ENCODE measurements at places on chromosomes 5 and 9. TPM values are rescaled to one million over a fixed set of nuclear protein-coding genes. Genes with fewer than 3 reads are reported as not detected.

The NELFB gene
- total RNA-seq = 32.9 TPM

The ASPN gene
- total RNA-seq = 2.9 TPM

The NKD2 gene
- 5.9 TPM for total RNA-seq

The ECSCR gene
- 10.6 TPM for total RNA-seq

The PROB1 gene
- 8.1 TPM for total RNA-seq

The TLR4 gene
- 65.2 TPM for total RNA-seq

The CREBRF gene
- total RNA-seq = 18.6 TPM

The HOMER1 gene
- 2.7 TPM for total RNA-seq

The GARNL3 gene
- total RNA-seq = 43.2 TPM

DNA sequence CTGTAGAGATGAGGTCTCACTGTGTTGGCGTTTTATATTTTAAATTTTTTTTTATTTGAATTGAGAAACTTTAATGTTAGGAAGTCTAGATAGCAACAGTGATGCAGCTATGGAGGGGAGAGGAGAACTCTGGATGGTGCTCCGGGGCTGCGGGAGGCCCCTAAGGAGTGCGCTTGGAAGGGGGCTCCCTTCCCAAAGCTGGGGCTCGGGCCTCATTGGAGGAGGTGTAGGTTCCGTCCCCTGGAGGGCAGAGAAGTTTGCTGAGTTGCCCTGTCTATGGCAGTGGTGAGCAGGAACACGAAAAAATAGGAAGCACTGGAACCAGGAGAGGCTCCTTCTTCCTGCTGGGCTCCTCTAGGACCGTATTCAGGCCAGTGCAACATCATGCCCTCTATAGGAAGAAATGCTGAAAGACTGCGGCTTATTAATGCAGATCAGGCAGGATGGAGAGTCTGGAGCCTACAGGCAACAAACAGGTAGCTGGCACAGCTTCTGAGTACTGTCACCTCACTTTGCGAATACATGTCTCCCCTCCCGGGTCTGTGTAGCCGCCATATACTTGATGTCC, 16.1 kb downstream of the AHRR start:
- no peaks in the 10 kb centered on the region for H3K4me1 ChIP-seq
- no peak overlapping the region for H3K4me3 ChIP-seq
- H3K27ac ChIP-seq = no peak overlapping the region
- no peaks in the 10 kb centered on the region for H3K36me3 ChIP-seq
- H3K27me3 ChIP-seq = no peaks in the 10 kb centered on the region

GRCh38 chr5:27947088-27947487, 908.7 kb upstream of the CDH9 start:
- H3K27ac ChIP-seq = no peak overlapping the region
- no peak overlapping the region for H3K4me3 ChIP-seq
- H3K4me1 ChIP-seq = no peaks in the 10 kb centered on the region
- no peaks in the 10 kb centered on the region for H3K27me3 ChIP-seq

DNA sequence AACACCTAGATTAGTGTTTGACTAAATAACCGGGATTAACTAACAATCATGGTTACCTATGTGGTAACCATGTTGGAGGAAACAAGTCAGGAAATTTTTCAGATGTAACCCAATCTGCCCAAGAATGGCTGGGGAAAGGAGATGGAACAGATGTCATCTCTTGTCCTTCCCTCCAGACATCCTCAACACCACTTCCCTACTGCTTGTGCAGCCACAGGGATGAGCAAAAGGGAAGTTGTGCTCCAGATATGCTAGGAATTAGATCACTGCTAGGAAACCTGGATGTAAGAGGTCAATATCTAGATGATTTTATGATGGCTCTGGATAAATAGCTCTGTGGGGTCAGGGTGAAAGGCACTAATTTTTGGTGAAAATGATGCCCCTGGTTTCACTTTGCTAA, 61.3 kb upstream of the ELL2 start:
- no peak overlapping the region for H3K27ac ChIP-seq
- no peak overlapping the region for H3K4me3 ChIP-seq
- H3K36me3 ChIP-seq = no peaks in the 10 kb centered on the region
- H3K27me3 ChIP-seq = no peaks in the 10 kb centered on the region
- DNase-seq = no peak

DNA sequence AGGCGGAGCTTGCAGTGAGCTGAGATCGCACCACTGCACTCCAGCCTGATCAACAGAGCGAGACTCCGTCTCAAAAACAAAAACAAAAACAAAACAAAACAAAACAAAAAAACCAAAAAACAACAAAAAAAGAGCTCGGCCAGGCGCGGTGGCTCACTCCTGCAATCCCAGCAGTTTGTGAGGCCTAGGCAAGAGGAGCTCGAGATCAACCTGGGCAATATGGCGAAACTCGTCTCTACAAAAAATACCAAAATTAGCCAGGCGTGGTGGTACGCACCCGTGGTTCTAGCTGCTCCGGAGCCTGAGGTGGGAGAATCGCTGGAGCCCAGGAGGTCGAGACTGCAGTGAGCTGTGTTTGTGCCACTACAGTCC, 20.2 kb downstream of the TRIM7 start:
- no peak for DNase-seq
- H3K4me3 ChIP-seq = no peak overlapping the region
- no peak overlapping the region for H3K27ac ChIP-seq

DNA sequence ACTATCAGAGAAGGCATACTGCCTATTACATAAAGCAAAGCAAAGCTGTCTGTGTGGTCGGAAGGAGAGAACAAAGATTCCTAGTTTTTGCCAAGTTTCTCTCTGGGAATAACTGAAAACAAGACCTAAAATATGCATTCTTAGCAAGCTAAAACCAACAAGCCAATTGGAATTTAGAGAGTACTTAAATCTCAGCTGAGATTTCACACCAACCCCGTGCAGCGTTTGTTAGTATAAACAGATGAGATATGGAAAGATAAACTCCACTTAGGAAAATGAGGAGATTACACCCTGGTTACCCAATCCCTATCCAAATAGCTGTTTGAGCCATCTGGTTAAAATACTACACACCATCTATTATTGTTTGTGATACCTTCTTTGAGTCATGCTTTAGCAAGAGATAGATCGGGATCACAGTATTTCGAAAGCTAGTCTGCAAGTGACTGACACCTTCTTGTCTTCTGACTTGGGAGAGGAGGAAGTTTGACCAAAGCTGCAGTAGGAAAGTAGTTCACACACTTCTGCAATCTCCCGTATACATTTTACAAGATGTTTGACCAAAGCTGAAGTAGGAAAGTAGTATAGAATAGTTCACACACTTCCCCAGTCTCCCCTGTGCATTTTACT, 18.2 kb downstream of the FAF2 start:
- peaks cover 17% of the 10 kb centered on the region for H3K4me1 ChIP-seq
- peak overlapping the region; percentile 42 for H3K27ac ChIP-seq
- DNase-seq = no peak
- H3K36me3 ChIP-seq = no peaks in the 10 kb centered on the region
- no peaks in the 10 kb centered on the region for H3K27me3 ChIP-seq

DNA sequence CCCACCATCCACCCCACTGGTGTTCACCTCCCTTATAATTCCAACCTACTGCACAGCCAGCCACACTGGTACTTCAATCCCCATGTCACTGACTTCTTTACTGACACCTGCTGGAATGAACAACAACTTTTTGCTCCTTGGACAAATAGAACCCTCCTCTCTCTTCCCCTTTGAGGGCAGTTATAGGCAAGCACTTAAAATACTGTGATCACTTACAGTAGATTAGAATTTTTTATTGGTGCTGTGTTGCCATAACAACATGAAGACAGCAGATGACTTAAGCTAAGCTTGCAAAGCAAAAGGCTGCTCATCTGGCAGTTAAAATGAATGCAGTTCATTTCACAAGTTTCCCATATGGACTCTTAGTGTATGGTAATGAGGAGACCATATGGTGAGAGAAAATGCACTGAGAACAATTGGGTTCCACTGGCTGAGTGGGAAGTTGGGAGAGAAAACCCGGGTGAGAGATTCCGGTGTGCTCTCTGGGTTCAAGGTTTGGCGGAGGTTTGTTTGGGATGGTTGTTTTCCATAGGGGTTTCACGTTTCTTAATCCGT, 374.3 kb downstream of the EBF1 start:
- DNase-seq = no peak
- no peaks in the 10 kb centered on the region for H3K36me3 ChIP-seq
- no peaks in the 10 kb centered on the region for H3K27me3 ChIP-seq
- H3K4me1 ChIP-seq = no peaks in the 10 kb centered on the region
- H3K27ac ChIP-seq = no peak overlapping the region

DNA sequence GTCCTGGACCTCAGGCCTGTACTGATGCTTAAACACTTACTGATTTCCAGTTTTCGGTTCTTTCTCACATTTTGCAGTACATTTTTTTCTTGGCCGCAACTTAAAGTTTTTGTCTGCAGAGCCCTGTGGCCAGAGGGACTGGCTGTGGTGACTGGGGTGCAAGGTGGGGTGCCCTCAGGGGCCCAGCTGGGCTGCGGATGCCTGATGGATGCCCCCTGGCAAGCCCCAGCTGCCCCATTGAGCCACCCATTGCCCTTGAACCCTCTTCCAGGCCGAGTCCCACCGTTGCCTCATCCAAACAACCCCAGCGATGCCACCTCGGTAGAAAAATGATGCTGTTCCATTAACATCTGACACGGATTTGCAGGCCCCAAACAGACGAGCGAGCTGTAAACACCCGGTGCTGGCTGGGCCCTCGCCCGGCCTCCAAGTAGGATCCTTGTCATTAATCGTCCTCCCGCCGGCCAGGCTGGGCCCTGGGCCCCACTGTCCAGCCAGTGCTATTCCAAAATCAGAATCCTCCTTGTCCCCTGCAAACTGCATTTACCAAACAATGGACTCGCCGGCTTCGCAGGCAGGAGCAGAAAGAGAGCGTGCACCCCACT, 107.9 kb downstream of the PHF2 start:
- no peaks in the 10 kb centered on the region for H3K36me3 ChIP-seq
- DNase-seq = no peak
- H3K4me1 ChIP-seq = no peaks in the 10 kb centered on the region
- no peaks in the 10 kb centered on the region for H3K27me3 ChIP-seq
- H3K27ac ChIP-seq = no peak overlapping the region

GRCh38 chr9:121778252-121779225, 127.1 kb downstream of the DAB2IP start:
- no peak for DNase-seq
- H3K4me1 ChIP-seq = peaks cover 20% of the 10 kb centered on the region
- peak overlapping the region; percentile 48 for H3K27ac ChIP-seq
- H3K4me3 ChIP-seq = no peak overlapping the region
- H3K36me3 ChIP-seq = no peaks in the 10 kb centered on the region

DNA sequence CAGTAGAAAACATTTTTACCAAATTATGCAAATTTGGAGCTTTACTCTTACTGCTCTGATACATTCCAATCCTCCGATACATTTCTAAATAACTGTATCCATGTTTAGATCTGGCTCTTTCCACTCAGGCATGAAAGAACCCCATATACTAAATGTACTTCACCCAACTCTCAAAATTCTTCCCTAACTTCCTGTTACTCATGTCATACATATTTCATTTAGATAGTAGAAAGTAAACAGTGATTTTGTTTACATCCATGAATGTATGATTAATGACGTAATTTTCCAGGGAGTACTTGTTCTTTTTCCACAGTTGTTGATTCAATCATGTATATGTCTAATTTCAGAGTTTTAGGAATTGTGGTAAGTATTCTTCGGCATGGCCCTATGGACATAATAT, 1426.5 kb upstream of the C9orf72 start:
- H3K27me3 ChIP-seq = no peaks in the 10 kb centered on the region
- no peaks in the 10 kb centered on the region for H3K36me3 ChIP-seq
- no peak overlapping the region for H3K27ac ChIP-seq

DNA sequence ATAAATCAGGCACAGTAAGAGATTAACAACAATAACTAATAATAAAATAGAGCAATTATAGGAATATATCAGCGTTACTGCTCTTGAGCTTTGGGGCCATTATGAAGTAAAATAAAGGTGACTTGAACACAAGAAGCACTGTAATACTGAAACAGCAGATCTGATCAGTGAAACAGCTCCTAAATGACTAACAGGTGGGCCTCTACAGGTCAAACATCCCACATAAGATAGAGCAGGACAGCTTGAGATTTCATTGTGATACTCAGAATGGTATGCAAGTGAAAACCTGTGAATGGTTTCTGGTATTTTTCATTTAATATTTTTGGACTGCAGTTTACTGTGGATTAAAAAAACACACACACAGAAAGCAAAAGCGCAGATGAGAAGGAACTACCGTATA, 24.0 kb upstream of the MAP3K1 start:
- no peaks in the 10 kb centered on the region for H3K36me3 ChIP-seq
- H3K4me3 ChIP-seq = no peak overlapping the region
- no peaks in the 10 kb centered on the region for H3K4me1 ChIP-seq
- DNase-seq = no peak

DNA sequence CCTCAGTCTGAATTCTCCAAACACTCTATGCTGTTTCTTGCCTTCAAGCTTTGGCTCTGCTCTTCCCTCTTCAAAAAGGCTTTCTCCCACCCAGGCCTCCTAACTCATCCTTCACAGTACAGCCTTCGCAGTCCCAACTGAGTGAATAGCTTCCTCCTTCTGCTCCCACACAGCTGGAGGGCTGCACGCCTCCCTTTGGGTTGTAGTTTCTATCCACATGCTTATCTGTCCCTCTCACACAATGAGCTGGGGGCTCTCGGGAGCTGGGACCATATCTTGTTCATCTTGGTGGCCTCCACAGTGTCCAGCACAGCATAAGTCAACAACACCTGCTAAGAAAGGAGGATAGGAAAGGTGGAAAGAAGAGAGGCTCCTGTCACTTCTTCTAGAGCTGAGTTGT, 69.5 kb upstream of the XPA start:
- no peak overlapping the region for H3K27ac ChIP-seq
- H3K27me3 ChIP-seq = peaks cover 7% of the 10 kb centered on the region
- no peaks in the 10 kb centered on the region for H3K36me3 ChIP-seq
- no peak overlapping the region for H3K4me3 ChIP-seq
- no peaks in the 10 kb centered on the region for H3K4me1 ChIP-seq
- DNase-seq = no peak

DNA sequence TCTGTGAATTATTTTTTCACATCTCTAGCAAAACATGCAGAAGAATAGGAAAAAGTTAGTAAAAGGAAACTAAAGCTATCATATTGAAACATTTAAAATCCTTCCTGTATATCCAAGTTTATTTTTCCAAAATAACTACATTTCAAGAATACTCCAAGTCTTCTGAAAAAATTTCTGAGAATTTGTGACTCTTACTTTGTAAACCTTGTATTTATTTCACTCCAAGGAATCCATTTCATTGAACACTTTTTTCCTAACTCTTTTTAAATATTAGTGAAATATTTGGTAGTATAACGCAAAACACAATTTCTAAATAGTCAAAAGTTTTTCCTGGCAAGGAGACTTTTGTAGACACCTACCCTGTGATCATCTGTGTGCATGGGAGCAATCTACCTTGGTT, 19.3 kb downstream of the ECM2 start:
- H3K27me3 ChIP-seq = no peaks in the 10 kb centered on the region
- no peak for DNase-seq
- H3K4me3 ChIP-seq = no peak overlapping the region
- H3K4me1 ChIP-seq = no peaks in the 10 kb centered on the region
- H3K27ac ChIP-seq = no peak overlapping the region
- H3K36me3 ChIP-seq = no peaks in the 10 kb centered on the region

GRCh38 chr9:81462801-81463200, 226.5 kb downstream of the TLE1 start:
- no peak overlapping the region for H3K4me3 ChIP-seq
- H3K36me3 ChIP-seq = no peaks in the 10 kb centered on the region
- no peaks in the 10 kb centered on the region for H3K27me3 ChIP-seq
- no peak for DNase-seq
- no peak overlapping the region for H3K27ac ChIP-seq

GRCh38 chr5:128674837-128675446, 136.9 kb upstream of the FBN2 start:
- no peak overlapping the region for H3K27ac ChIP-seq
- no peaks in the 10 kb centered on the region for H3K36me3 ChIP-seq
- no peaks in the 10 kb centered on the region for H3K27me3 ChIP-seq

- peaks cover 3% of the 10 kb centered on the region for H3K27me3 ChIP-seq
- H3K27ac ChIP-seq = no peak overlapping the region
- H3K36me3 ChIP-seq = no peaks in the 10 kb centered on the region
- H3K4me1 ChIP-seq = no peaks in the 10 kb centered on the region
- DNase-seq = no peak
Observed at GRCh38 chr5:112436144-112436543, 17.1 kb upstream of the EPB41L4A start.

All from adrenal gland (tissue), 19 donors.